Prostate gland (tissue), 2 donors: ENCODE measurements at places on chromosomes 6 and 20. TPM values are rescaled to one million over a fixed set of nuclear protein-coding genes. Genes with fewer than 3 reads are reported as not detected.

DNA sequence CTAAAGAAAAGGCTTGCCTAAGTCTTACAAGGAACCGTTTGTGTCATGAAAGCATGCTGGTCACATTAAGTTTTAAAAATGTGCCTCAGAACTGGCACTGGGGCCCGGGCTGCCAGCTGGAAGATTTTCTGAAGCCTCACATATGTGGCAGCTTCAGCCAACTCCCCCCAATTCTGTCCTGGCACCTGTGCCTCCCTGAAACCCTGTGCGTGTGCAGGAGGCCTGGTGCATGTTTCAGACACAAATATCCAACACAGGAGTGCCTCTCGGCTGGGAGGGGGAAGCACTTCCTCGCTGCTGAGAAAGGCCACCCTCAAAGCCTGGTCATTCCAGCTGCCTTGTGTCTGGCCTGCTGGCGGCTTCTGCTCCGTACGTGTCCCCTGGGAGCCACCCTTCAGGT lies 188.5 kb upstream of the SNX9 start:
- DNase-seq = no peak

DNA sequence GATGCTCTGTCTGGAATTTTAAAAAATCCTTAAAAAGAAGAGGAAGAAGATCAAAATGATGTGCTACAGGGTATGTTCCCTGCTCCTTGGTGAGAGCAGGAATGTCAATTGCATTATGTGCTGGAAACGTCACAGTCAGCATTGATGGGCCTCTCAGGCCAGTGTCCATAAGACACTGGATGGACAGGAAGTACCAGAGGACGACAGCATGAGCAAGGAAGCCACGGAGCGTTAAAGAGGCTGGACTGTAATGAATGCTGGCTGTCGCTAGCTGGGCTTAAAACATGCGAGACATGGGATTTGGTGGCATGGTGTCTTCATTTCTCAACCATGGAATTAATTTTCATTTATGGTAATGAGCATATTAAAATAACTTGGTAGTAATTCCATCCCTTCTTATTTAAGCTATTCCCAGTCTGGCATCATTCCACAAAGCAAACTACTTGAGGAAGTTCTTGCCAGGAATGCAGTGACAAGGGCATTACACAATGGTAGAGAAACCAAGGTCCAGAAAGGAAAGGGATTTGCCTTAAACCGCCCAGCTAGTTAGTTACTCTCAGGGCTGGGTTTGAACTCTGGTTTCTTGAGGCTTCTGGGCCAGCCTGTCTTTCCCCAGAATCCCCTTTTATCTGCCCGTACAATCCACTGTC lies 166.6 kb upstream of the SOX4 start:
- no peak for DNase-seq

DNA sequence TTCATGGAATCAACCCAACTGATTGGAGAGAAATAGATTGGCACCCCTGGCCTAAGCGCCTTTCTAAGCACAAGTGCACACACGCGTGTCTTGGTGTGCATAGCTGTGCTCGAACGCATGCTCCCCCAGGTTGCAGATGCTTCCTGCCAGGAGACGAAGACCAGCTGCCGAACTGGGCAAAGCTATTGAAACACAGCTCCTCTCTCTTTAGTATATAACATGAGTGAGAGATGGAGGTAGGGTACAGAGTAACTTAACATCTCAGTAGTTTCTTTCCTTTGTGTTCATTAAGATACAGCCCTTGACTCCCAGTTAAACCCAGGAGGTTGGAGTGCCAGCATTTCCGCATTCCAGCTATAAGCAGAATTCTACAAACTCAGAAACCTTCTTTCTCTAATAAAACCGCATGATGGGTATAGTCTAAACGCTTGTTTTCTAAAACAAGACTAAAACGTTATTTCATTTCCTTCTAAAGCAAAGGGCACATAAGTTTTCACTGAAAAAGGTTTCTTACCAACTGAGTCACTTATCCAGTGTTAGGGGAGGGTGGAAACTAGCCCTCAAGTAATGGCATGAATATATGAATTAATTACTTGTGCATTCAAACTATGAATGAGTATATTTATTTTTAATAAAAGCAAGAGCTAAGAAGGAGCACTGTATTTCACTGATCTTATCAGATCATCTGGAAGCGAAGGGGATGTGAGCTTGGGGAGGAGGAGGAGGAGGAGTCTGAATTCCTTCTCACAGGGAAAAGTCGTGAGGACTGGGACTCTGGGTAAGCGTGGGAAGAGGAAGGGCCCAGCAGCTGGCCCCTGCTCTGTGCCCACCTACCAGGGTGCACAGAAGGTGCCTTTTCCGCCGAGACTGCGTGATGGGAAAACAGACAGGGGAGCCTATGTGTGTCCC lies 179.2 kb downstream of the TMEM242 start:
- DNase-seq = no peak

Gene HS3ST5
- total RNA-seq = 0.34 TPM

GRCh38 chr20:57220337-57221145 lies 45.9 kb downstream of the BMP7 start:
- DNase-seq = no peak

DNA sequence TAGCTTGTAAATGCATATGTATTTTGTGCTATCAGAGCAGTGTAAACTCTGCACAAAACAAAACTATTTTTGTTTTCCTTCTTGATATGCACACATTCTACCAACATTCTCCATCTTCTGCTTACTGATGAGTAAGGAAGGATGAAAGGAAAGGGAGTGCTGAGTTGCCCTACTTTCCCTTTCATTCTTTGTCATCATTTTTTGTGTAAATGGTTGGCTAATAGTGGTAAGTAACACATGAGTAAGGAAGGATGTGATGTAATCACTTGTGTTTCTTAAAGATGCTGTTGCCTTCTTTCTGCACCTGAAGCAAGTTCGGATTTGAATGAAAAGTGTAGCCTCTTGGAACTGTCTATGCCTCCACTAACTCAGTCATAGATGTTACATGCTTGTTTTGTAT lies 4.6 kb upstream of the REV3L start:
- no peak for DNase-seq

Gene CAGE1
- 0.09 TPM for total RNA-seq

GRCh38 chr20:37759761-37760209 lies 66.0 kb downstream of the CTNNBL1 start:
- DNase-seq = no peak

GRCh38 chr6:37783025-37783855 lies 36.3 kb upstream of the ZFAND3 start:
- no peak for DNase-seq

GRCh38 chr20:33551778-33552177 lies 61.9 kb downstream of the CBFA2T2 start:
- DNase-seq = no peak

DNA sequence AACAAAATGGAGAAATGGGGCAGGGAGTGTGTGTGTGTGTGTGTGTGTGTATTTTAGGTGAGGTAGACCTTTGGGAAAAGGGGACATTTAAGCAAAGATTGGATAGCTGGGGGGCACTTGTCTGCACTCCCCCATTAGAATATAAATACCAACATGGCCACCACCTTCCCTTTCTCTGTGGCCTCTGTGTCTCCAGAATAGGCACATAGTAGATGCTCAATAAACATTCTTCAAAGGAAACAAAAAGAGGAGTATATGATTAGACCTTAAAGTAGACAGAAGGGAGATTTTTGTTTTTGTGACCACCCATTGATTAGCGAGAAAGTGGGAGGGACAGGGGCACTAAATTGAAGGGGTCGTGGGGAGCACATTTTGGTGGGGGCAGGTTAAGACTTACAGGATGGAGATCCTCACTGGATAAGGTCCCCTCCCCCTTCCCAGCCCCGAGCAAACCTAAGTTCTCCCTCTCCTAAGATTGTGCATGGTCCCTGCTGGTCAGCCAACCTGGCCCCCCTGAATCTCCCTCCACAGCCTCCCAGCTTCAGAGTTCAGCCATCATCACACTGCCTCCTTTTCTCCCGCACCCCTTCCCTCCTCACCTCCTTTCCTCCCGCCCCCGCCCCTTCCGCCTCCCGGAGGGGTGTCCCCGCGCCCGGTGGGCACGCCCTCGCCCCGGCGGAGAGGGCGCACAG lies 514 bp upstream of the TSHZ2 start:
- DNase-seq = no peak

Gene CUTA
- 260 TPM for total RNA-seq

- DNase-seq = no peak
Observed at GRCh38 chr6:25124216-25124715, 154.9 kb upstream of the CARMIL1 start.

Gene ADGRF5
- 4.7 TPM for total RNA-seq

DNA sequence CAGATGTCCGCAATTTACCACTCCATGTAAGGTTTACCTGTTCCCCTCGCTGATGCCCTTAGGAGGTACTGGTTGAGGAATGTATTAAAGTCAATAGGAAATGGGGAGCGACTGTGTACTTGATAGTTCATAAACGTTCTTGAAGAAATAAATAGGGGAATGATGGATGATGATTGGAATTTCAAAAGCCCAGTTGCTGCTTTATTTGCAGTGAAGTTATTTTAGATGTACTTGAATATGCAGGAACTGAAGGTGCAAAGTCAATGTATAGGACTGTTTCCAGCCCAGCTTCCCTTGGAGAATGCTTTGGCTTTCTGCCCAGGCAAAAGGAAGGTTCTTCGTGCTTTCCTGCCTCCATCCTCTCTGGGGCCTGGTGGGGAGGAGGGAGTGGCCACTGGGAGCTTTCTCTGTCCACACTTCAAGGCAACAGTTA lies 19.8 kb downstream of the ADGRF5 start:
- DNase-seq = no peak
